Stimulated activated effector memory CD8-positive, alpha-beta T cell treated with anti-CD3 and anti-CD28 coated beads, Interleukin-12 subunit alpha, Interleukin-12 subunit beta, amount 100 ng/mL, for 72 hours (primary cell): ENCODE measurements at places on chromosomes 7 and 10.

- DNase-seq: no peak
These were observed 5.7 kb downstream of the UPK3B start for GRCh38 chr7:76515999-76516443.

- no peak for DNase-seq
These were observed 38.4 kb downstream of the ATXN7L1 start for GRCh38 chr7:105837765-105838626.

DNA sequence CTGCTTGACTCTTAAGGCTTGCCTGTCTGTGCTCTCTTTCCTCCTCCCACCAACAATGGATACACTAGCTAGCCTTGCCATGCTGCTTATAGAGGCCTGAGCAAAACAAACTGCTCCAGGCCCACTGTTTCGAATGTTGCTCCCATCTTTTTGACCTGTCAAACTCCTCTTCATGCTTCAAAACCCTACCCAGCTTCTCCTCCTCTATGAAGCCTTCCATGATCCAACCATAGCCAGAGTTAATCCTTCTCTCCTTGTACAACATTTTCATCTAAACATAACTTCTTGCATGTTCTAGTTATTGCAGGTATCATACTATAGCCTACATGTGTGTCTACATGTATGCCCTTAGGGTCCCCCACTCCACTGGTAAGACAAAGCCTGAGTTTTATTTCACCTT lies 426.7 kb upstream of the MGMT start:
- no peak for DNase-seq

- DNase-seq: peak; percentile 82
These were observed 105.8 kb downstream of the ELMO1 start for GRCh38 chr7:37342688-37343471.

- DNase-seq: no peak
These were observed 193.8 kb upstream of the DPP6 start for GRCh38 chr7:153858355-153858754.

DNA sequence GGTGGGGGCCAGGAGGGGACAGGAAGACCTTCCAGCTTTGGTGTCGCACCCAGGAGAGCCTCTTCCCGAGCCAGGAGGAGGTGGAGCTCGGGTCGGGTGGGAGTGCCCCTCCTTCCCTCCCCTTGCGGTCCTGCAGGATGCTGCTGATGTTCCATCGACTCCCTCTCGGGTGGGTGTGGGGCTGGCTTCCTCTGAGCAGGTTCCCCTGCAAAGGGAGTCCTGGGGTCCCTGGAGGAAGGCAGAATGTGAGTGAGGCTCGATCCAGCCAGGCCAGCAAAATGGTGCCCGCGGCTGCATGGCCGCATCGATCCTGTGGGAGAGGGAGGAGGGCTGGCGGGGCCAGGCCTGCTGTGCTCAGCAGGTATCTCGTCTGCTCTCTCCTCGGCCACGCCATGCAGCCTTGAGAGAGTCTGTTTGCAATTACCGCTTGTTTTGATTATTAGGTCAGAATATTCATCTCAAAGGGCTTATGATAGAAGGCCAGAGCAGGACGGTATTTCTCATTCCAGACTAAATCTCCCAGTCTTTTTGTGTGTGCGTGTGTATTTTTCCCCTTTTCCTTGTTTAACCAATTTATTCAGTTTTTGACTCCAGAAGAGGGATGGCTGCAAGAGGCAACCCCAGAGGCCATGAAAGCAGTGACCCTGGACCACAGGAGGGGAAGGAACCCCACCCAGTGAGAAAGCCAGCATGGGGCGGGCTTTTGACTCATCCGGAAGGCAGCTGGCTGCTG lies 137.3 kb upstream of the ZMIZ1 start:
- no peak for DNase-seq
